NCI-H1436 (cell line): ENCODE measurements at places on chromosomes 4 and X.

- DNase-seq, result no peak
These were observed 31.6 kb upstream of the C1QTNF7 start for GRCh38 chr4:15396157-15396800.

GRCh38 chrX:47687263-47687662, 28.3 kb upstream of the UXT start:
- DNase-seq, result no peak

DNA sequence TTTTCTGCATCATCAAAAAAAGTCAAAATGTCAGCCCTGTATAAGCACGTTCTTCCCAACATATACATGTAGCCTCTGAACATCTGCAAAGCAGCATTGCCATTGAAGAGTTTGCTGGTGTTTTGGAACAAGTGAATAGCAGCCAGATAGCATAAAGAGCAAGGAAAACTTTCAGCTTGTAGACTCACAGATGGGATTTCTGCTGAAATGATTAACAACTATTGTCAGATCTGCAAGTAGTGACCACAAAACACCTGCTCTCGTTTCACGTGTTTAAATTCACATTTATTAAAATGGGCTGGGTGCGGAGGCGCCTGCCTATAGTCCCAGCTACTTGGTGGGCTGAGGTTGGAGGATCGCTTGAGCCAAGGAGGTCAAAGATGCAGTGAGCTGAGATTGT, 123.7 kb downstream of the SPRY1 start:
- no peak for DNase-seq

DNA sequence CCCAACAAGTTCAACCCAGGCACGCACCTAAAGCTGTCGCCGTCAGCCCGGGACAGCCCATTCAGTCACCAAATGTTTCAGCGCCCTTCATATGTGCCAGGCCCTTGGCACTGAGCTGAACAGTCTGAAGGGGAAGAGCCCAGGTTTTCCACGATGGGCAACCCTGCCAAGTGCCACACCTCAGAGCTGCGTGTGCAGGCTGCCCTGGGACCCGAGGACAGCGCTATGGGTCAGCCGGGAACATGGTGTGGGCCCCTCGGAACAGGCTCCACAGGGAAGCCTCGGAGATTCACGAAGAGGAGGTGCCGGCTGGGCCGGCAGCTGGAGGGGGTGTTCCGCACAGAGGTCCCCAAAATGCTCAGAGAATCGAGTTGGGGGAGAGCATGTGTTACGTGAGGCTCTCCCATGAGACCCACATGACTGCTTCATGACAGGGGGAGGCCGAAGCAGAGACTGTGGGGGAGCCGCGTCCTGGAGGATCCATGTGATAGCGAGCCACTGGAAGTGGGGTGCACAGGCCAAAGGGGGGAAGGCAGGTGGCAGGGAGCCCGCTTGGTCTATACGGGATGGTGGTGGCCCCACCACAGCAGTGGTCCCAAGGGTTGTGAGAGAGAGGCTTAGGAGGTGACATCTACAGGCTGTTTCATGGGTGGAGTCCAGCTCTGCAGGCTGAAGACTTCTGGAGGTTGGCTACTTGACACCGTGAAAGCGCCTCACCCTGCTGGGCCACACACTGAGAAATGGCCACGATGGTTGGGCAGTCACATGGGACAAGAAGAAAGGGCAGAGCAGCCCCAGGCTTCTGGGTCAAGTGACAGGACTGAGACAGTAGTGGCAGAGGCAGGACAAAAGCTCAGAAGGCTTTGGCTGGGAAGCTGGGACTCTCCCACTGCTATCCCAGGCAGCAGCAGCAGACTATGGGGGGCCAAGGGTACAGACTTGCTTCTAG, 14.2 kb downstream of the BCAP31 start:
- no peak for DNase-seq

GRCh38 chrX:136542281-136542680, 10.3 kb downstream of the VGLL1 start:
- DNase-seq, result no peak

DNA sequence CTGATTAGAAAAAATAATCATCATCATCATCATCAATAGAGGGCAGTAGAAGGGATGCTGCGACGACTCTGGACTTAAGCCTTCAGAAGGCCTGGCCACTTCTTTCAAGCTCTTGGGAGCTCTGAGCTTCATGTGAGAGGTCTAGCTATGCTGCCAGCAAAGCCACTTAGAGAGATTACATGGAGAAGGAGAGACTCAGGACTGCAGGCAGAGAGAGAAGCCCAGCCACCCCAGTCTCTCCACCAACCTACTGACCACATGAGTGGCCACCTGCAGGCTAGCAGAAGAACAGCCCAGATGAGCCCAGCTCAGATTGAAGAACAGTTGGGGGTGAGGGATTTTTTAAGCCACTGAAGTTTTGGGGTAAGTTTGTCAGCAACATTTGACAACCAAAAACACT, 17.1 kb upstream of the TMEM150C start:
- no peak for DNase-seq

DNA sequence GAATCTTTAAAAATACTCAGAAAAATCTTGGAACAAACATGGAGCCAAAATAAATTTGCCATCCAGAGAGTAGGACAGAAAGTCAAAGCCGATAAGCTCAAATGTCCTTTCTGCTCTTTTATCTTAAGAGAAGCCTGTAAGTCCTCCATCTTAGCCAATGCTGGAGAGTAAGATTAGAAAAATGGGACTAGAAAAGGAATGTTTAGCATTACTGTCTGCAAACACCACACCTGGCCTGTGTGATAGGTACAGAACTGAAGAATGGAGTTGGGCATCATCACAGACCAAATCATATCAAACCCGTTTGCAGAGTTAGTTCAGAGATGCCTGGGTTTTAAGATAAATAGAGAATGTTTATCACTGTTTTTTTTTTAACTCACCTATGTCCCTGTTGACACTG, 10.5 kb upstream of the SLC39A8 start:
- no peak for DNase-seq

DNA sequence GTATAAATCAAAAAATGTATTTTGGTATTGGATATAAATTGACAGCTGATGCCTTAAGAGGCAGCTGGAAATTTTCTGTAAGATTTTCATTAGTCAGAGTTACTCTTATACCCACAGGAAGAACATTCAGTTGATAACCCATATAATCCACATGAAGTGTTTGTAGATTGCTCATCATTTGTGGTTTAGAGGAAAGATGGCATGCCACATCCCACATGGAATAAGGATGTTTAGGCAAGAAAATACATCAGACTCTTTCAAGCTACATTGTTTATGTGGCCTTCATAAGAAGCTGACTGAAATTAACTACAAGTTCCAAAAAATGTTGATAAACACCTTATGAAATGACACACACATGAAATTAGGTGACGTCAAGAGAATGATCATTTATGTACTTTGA, 56.6 kb downstream of the AREG start:
- DNase-seq, result no peak

DNA sequence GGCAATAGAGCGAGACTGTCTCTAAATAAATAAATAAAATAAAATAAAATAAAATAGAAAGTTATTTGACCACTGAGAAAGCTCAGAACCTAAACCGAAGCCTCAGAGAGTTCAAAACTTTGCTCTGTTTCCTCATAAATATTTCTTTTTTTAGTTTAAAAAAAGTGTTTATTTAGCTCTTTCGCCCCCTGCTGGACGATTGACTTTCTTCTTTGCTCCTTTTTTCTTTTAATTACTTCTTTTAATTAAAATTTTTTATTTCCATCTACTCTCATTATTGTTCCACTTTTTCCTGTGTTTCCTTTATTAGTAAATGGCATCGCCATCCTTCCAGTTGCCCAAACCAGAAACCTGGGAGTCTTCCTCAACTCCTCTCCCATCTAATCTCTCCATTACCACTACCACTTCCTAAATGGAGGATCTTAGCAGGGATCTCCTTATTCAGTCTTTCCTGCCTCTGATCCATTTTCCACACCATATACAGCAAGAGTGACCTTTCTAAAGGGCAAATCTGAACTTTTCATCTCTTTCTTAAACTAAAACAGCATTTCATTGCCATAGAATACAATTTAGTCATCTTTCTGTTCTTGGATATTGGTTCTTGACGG, 728 bp upstream of the IL13RA2 start:
- no peak for DNase-seq

DNA sequence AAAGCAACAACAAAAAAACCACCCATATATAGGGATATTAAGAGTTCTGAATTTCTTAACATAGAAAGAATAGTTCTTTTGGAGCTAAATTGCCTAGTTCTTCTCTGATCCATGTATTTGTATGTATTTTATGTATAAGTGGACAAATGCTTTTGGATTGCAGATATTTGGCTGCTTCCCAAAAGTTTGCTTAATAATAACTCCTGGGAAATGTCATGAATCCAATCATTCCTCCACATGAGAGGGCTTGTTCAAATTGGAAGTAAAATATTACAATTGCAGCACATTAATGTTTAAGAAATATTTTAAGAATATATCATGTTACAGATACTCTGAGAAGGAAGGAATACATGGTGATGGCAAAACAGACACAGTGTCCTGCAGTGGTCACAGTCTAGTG, 71.5 kb upstream of the PAGE3 start:
- DNase-seq, result no peak

- DNase-seq, result no peak
These were observed 207.3 kb upstream of the CLNK start for GRCh38 chr4:10891866-10892265.

DNA sequence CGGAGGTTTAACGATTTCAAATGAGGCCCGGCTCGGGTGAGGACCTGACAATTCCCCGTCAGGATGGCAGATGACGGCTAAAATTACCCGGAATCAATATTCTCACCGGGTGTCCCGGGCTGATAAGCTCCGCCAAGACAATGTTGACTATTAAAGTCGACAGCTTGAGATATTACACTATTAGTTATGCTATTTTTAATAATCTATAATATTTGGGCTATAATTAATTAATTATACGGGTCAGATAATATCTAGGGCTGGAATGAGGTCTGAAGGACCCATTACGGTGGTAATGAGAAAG, 9.4 kb upstream of the NKX1-1 start:
- no peak for DNase-seq

GRCh38 chr4:149466446-149466845, 349.2 kb downstream of the IQCM start:
- no peak for DNase-seq

GRCh38 chr4:85734424-85734831, 259.5 kb downstream of the ARHGAP24 start:
- no peak for DNase-seq

DNA sequence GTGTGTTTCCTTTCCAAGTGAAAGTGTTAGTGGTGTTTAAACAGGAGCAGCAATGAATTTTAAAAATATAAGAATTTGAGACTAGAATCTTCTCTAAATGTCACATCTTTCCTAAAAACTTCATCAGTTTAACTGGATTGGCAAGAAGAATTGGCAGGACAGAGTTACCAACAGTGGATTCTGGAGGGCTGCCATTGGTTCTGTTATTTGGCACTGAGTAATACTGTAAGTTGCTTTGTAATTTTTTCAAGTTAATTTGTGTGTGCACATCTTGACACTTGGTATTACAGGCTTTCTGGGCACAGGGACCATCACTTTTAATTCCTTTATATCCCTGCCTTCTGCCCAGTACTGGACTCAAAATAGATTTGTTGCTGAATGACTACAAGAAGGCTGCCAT, 4.5 kb upstream of the GPRIN3 start:
- DNase-seq, result no peak

DNA sequence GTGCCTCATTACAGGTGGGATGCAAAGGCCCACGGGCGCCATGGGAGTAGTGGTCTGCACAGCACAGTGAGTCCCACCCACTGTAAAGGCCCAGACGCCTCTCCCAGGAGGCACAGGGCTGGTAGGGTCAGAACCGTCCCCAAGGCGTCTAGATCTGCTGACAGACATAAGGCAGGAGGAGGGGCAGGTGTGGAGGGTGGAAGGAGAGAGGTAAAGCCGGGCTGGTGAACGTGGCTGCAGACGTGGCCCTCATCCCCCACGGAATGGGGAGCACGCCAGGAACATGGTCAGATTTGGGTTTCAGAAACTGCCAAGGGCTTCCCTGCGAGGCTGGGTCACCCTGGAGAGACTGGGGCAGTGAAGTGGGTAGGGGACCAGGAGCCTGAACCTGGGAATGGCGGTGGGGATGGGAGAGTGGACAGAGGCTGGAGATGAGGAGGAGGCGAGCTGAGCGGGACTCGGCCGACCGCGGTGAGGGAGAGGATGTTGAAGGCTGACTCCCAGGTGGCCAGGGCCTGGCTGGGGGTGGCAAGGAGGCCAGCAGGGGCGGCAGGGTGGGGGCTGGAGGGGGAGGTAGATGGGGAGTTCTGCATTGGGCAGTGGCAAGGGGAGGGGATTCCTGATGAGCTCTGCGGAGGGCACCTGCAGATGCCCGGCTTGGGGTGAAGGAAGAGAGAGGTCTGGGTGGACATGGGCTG, 184.9 kb downstream of the AFAP1 start:
- no peak for DNase-seq

GRCh38 chrX:147738265-147738664, 173.5 kb upstream of the FMR1 start:
- DNase-seq, result no peak

GRCh38 chrX:471281-471680, 84.6 kb upstream of the PPP2R3B start:
- DNase-seq, result no peak

DNA sequence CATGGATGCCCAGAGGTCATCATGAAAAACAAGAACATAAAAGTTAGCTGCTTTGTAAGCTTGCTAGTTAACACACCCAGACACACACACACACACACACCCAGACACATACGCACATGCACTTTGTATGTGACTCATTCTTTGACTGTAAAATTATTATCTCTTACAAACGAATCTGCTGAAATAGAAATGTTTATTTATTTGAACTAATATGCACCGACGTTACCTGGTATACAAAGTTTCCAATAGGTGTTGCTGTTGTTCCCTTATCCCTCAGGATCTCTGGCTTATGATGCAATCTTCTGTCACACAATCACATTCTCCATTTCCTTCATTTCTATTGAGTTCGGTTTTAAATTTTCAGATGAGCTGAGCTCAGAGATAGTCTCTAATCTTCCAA, 209.3 kb downstream of the PTTG2 start:
- no peak for DNase-seq

GRCh38 chrX:65990702-65991101, 49.2 kb downstream of the VSIG4 start:
- DNase-seq, result no peak

- DNase-seq, result no peak
These were observed 58.5 kb downstream of the PGRMC2 start for GRCh38 chr4:128228845-128229795.

- no peak for DNase-seq
These were observed 5.8 kb downstream of the SRPX2 start for GRCh38 chrX:100649550-100650356.

GRCh38 chr4:87109121-87109520, 111.3 kb downstream of the KLHL8 start:
- DNase-seq, result no peak

DNA sequence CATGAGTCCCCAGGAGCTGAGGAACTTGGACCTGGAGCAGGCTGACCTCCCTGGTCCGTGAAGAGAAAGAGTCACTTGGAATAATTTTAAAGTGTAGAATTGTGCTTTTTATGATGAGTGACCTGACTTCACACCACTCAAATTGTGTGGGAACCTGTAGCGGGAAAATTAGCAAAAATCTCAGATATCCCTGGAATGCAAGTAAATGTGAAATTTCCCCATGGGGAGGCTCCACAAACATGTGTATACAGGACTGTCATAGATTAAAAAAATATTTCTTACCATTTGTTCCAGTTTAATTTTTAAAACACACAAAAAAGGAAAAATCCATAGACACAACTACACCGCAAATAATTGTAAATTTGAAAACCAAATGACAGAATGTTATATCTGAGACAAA, 1079.6 kb upstream of the PABPC4L start:
- DNase-seq, result no peak

GRCh38 chr4:177809791-177810190, 367.6 kb upstream of the AGA start:
- DNase-seq, result no peak
